T follicular helper cell (primary cell): ENCODE measurements at places on chromosomes 7 and 10.

DNA sequence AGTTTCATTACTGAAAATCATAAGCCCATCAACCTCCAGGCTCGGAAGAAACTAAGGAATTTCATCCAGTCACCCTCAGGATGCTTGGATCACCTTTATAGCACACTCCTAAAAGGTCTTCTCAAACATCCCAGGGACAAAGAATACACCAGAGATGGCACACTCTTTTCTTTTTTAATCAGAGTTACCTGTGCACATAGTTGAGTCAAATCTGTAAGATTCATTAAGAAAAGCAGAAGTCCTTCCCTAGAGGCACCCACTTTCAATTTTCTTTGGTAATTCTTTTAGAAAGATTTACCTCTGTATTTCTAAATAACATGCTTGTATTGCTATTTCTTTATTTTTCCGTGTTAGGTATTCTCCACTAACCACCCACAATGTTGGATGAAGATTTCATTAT is 50.6 kb upstream of the IL6 start:
- DNase-seq = no peak

GRCh38 chr7:123537026-123537642 is 2.7 kb upstream of the IQUB start:
- DNase-seq = no peak

GRCh38 chr10:79381804-79382221 is 34.5 kb downstream of the PPIF start:
- no peak for DNase-seq

- no peak for DNase-seq
These were observed 11.2 kb upstream of the ARPC1A start for GRCh38 chr7:99314504-99314903.

DNA sequence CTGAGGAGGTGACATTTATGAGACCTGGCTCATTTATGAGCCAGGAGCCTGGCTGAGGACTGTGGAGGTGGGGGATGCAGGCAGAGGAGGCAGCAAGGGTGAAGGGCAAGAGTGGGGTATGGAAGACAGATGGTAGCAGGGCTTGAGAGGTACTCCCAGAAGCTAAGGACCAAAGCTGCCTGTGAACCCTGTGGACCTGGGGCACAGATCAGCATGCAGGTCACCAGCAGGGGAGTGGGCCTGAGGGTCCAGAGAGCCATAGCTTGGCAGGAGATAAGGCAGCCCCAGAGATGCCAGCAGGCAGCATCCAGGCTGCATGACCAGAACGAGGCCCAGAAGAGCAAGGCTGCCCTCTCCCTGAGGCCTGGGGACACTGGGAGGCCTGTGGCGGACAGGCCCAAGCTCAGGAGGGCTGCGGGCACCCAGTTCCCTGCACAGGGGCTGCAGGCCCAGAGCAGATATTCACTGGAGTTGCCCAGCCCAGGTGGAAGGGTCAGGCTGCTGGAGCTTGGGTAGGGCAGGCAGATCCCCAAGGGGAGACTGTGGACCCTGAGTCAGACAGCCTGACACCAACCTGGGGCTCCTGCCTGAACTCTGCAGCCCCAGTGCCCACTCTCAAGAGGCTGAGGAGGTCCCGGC is 3.4 kb downstream of the GPR15LG start:
- no peak for DNase-seq

DNA sequence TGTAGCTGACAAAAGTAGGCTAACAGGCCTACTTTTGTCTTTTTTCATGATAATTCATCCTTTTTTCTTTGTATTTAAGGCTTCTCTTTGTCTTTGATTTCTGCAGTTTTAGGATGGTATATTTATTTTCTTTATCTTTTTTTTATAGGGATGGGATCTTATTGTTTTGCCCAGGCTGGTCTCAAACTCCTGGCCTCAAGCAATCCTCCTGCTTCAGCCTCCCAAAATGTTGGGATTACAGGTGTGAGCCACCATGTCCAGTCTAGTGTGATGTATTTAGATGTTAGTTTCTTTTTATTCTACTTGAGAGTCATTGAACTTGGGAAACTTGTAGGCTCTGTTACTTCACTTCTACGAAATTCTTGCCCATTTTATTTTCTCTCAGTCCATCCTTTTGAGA is 35.4 kb downstream of the TRIM24 start:
- no peak for DNase-seq

DNA sequence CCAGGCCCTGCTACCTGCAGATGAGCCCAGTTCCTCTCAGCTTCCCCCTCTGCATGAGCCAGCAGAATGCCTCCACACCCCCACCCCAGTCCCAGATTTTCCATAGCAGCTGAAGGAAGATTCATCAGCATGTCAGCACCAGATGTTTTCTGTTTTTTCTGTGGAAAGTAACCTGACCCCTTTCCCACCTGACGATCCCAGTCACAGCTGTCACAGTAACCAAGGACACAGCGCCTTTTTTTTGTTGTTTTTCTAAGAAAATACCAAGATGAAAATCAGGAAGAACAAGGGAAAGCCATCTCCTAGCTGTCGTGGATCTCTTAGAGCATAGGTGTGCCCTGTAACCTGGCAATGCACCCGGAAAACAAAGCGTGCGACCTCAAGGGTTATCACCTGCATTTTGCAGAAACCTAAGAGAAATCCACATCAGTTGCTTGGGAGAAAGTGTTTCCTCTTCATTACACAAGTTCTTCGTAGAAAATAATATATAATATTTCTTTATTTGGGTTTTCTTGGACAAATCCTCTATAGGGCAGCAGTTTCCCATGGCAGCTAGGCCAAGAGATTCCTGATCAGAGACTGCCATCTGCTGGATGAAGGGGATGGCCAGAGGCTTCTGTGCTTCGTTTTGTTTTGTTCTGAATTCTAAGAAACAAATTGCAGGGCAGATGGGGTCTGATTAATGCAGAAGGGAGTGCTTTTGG is 401.9 kb downstream of the TNS3 start:
- no peak for DNase-seq

GRCh38 chr7:55071411-55072175 is 52.8 kb downstream of the EGFR start:
- no peak for DNase-seq

DNA sequence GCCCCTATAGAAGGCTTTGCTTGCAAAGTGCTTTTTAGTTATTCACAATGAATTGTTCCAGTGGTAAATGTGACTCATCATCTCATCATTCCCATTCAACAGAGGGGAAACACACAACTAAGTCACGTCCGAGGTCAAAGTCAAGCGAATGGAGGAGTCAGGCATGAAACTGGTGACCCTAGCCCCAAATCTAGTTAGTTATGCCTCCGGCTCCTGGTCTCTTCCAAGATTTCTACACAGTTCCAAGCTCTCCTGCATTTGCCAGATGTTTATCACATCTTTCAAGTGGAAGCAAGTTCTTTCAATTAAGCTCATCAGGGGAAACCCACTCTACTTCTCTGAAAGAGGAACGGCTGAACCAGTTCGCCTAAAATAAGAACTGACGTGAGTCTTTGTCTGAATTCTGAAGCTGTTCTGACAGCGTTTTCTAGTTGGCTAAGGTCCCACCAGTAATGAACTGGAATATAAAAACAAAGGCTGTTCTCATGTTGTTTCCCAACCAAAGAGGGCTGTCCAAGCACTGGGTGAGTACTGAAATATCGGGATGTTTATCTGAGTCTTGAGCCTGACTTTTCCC is 140.9 kb upstream of the NRBF2 start:
- DNase-seq = no peak

- DNase-seq = no peak
These were observed 24.1 kb downstream of the CUTC start for GRCh38 chr10:99756159-99756558.

DNA sequence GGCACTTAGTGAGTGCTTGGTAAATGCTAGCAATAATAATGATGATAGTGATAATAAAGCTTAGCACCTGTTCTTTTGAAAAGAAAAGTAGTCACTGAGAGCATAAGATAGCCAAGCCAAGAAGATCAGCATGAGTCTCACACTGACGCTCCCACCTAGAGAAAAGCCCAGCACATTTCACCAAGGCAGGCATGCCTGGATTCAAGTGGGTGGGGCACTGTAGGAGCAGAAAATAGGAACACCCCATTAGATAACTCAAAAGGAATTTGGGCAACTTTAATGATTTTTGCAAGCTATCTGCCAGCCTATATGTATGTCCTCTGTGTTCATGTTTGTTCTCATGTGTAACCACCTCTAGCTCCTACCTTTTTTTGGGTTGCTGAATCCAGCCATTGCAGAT is 18.1 kb upstream of the SORBS1 start:
- DNase-seq = no peak

DNA sequence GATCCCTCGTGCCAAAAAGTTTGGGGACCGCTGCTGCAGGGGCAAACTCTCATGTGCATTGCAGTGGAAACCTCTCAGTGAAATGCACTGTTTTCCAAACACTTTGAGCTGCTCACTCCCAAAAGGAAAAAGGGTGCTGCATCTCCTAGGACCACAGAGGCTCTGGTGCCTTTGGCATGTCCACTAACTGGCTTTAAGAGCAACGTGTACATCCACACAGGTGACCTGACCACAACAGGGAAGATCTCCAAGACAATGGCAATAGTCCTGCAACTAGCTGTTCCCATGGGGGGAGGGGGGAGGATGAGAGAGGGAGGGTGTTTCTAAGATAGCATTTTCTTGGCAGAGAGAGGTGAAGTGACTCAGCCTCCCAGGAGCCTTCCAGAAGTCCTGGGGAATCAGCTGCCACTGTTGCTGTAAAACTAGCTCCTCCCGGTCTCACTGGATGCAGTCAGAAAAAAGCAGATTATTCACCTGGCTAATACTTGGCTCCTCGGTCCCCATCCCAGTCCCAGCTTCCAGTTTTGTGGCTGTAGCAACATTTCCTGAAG is 181.7 kb downstream of the HECW1 start:
- DNase-seq = no peak

DNA sequence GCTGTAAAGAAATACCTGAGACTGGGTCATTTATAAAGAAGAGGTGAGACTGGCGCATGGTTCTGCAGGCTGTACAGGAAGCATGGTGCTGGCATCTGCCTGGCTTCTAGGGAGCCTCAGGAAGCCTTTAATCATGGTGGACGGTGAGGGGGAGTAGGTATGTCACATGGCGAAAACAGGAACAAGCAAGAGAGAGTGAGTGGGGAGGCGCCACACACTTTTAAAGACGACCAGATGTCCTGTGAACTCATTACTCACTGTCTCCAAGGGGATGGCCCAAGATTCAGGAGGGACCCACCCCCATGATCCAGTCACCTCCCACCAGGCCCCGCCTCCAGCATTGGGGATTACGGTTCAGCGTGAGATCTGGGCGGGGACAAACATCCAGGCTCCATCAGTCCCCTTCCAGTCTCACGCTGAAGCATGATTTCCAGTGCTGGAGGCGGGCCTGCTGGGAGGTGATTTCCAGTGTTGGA is 3.2 kb downstream of the ZNF316 start:
- no peak for DNase-seq

GRCh38 chr10:99520847-99521764 is 11.6 kb upstream of the NKX2-3 start:
- no peak for DNase-seq

DNA sequence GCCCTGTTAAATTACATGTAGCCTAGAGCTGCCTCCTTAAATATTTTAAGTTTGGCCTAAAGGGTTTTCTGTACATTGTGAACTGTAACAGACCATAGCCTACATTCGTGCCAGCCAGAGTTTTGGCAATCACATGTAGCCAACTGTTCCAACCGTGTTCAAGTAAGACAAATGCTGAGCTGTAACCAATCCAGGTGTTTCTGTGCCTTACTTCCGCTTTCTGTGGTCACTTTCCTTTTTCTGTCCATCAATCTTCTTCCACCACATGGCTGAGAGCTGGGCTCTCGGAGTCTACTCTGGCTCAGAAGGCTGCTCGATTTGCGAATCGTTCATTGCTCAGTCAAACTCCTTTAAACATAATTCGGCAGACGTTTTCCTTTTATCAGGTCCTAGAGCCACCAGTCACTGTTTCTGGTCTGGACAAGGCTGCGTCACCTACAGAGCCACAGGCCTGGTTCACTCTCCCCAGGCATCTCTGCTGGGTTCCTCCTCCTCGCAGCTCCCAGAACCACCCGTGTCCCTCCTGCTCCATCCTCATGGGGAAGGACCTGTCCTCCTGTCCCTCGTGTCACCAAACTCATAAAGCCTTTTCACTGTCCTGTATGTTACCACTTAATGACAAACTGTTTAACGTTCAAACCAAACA is 158.0 kb upstream of the RHEB start:
- DNase-seq = no peak

DNA sequence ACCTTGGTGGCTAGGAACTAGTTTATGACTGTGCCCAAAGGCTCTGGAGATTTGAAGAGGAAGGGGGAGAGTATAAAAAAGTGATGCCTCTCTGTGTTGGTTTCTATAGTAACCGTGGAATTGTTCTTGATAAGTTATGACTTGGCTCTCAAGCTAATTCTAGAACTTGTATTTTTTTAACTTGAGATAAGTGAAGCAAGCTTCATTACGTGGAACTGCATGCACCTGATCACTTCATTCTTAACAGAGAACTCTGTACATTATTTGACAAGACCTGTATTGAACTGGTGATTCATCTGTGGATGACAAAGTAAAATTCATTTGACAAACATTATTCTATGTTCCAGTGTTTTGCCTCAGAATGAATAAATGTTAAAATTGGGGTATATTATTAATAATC is 1452.2 kb downstream of the REEP3 start:
- DNase-seq = no peak

GRCh38 chr10:11846542-11846941 is 23.4 kb downstream of the PROSER2 start:
- DNase-seq = no peak

- DNase-seq = no peak
These were observed 299.8 kb downstream of the GLRX3 start for GRCh38 chr10:130435961-130436360.

GRCh38 chr10:120492346-120492745 is 35.3 kb downstream of the PLPP4 start:
- DNase-seq = no peak

DNA sequence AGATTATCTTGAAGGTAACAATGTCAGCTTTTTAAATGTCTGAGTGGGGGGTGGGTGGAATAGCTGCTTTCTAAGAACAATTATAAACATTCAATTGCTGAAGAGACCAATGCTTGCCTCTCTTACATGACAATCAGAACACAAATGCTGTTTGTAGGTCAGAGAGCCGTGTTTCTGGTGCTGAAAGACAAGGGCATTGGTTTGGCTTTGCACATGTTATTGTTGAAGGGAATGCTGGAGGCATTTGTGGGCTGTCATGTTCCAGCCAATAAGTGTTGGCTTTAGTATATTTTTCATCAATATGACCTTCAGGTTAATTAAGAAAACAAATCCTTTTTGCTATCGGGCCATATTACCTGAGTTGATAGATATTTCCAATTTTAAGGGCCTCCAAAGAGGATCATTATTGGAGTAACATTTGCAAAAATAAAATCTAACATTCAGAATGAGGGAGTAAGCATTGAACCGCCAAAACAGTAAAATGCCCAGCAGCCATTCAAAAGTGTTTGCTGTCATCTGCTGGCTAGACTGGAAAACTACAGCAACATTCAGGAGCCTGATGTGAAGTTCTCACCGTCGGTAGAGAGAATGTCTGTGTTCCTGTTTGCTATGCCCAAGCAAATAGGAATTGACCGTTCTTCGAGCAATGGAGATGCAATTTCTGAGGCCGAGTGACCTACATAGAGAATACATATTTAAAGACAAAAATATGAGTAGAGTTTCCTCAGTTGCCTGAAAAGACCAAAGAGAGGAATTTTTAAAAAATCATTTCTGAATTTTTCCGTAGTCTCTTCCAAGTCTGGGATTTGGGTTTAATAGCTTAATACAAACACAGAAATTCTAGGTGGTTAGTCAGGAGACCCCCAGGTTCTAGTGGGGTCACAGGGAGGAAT is 118.9 kb downstream of the APBB1IP start:
- peak; percentile 6 for DNase-seq
